ENCODE measurements at places on chromosomes 1 and 21.

DNA sequence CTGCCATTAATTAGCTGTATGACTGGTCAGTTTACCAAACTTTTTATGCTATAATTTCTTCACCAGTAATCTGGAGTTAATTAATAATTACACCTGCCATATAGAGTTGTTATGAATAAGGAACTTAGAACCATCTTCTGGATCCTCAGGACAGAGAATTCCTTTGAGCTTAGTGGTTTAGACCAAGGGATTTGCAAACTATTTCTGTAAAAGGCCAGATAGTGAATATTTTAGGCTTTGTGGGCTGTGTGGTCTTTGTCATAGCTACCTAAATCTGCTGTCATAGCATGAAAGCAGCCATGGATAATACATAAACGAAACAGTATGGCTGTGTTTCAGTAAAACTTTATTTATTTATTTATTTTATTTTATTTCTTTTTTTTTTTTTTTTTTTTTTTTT lies 9.0 kb downstream of the TIMM17A start:
- DNase-seq, result no peak

GRCh38 chr1:214106375-214106774 lies 118.6 kb downstream of the PROX1 start:
- DNase-seq, result no peak

- no peak for DNase-seq
Measured at GRCh38 chr1:110559157-110559556, 40.2 kb upstream of the KCNA10 start.

DNA sequence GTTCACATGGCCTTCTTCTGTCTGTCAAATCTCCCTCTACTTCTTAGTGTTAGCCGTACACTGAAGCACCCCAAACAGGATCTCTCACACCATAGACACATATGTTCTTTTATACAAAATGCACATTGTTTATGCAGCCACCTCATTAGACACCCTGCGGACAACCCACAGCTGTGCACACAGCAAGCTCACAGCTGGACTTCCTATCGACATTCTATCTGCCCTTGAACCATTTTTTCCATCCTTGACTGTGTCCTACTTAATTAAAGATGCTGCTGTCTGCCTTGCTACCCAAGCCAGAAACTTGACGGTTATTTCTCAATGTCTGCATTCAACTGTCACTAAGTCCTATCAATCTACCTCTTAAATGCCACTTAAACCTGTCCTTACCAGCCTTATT lies 3.2 kb upstream of the ZBTB21 start:
- no peak for DNase-seq

DNA sequence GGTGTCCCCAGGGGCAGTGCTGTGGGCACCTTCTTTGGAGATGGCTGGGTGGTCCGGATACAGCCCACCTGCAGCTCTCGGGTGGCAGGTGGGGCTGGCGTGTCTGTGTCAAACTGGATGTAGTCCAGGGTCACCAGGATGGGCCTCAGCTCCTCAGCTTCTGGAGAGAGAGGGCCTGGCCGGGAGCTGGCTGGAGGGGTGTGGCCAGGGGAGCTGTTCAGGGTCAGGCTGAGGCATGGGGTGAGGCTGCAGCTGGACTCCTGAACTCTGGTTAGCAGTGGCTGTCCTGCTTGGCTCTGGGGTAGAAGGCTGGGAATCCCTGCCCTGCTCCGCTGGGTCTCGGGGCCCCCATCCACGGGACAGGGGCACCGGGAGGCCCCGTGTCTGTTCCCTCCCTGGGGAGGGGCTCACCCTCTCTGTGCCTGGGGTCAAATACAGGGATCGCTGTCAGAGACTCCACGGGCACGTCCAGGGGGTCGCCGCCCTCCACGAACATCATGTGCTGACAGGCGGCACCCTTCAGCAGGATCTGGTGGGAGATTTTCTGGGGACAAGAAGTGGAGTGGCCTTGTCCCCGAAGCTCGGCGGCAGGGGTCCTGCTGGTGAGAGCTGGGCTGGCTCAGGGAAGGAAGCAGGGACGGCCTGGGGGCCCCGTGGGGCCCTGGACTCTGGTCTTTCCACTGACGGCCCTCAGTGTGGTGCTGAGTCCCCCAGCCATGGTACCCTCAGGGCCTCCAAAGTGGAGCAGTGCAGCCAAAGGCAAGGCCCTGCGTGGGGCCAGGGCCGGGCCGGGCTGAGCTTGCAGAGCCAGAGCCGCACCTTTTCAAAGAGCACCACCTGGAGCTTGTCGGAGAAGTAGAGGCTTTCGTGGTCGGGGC lies 4.1 kb upstream of the TMEM52 start:
- DNase-seq, result no peak

DNA sequence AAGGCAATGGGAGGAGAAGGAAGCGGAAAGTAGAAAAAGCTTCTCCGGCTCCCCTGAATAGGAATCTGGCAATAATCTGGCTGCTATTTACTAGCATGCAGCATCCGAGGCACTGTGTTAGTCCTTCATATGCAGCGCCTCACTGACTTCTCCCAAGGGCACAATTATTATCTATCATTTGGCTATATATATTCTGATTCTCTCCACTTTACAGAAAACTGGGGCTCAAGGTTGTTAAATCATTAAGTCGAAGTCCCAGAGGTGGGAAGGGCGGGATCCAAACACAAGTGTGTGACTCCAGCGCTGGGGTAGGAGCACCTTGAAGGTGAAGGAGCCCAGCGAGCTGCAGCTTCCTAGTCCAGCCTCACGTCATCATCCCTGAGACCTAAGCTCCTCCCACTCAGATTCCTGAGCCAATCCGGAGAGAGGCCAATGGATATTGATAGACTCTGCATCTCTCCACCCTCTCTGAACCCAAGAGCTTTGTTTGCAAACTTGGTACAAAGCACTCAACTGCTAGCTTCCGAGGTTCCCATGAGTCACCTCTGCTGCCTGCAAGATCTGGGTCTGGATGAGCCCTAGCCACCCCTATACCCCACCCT lies 16.6 kb upstream of the EYA3 start:
- peak; percentile 45 for DNase-seq

DNA sequence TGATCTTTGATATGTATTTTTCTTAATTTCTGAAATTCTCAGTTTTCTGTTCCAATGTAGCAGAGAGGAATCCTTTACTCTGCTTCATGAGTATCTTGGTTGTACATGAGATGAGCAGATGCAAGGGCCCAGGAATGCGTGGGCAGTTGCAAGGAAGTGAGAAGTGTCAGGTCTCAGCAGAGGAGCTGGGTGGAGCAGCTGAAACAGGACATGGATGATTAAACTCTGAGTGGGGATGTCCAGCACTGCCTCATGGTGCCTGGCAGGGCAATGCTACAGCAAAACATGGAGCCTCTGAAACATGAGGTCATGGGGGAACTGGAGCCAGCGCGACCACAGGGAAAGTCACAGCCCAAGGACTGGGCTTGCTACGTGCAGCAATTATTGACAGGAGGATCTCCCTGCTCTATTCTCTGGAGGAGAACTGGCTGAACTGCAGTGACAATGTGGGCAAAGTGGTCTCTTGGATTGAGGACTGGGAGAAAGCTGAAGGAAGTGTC lies 48.4 kb downstream of the COLGALT2 start:
- no peak for DNase-seq

DNA sequence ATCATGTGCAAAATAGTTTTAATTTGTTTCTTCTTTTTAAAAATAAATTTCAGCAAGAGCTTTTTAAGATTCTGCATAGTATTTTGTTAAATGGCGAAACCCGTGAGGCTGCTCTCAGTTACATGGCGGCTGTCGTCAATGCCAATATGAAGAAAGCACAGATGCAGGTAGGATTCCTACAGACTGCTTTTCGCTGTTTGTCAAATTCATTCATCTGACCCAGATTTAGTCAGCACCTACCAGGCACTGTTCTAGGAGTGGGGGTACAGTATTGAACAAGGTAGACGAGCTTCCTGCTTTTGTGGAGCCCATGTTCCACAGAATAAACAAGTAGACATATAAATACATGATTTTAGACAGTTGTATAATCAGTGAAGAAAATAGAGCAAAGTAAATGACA lies 78.1 kb upstream of the KIF1B start:
- DNase-seq, result no peak

GRCh38 chr1:46466477-46467182 lies 23.0 kb upstream of the DMBX1 start:
- DNase-seq, result no peak

- no peak for DNase-seq
Measured at GRCh38 chr1:53186533-53186932, 10.1 kb upstream of the CPT2 start.

DNA sequence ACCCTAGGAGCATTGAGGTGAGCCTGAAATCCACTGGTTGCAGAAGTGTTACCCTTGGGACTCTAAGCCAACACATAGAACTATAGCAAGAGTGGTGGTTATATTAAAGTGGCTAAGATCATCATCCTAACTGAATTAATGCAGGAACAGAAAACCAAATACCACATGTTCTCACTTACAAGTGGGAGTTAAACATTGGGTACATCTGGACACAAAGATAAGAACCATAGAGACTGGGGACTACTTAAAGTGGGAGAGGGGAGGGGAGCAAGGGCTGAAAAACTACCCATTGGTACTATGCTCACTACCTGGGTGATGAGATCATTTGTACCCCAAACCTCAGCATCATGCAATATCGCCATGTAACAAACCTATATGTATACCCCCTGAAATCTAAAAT lies 100.0 kb downstream of the SLC25A24 start:
- no peak for DNase-seq

DNA sequence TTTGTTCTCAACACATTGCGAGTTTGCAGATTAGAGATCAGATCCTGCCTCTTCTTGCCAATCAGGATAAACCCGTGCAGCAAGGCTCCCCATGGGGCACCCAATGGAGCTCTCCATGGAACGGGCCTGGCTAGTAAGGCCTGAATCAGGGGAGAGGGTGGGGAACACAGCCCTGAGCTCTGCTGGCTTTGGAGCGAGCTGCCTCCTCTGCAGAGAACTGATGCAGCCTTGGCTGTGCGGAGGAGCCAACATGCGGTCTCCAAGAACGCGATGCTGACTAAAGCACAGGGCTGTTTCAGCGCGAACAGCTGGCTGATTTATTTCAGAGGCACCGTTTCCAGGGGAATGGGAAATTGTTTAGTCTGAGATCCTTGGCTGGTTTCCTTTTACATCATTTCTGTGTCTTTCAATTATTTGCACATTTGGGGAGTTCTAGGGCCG lies 139.7 kb downstream of the TSEN15 start:
- no peak for DNase-seq

DNA sequence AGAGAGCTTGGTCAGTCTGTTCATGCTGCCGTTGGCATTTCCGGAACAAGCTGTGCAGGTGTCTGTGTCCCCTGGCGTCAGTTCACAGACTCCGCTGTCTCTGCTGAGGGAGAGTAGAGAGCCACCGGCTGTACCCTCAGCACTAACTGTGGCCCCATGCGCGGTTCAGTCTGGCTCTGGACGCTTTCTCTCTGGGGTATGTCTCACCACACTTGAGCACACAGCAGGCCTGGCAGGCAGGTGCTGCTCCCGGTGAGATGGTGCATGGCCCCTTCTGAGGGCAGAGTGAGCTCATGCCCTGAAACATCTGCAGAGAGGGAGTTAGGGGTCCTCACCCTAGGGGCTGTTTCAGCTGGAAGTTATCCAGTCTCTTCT lies 60.0 kb upstream of the TLR5 start:
- DNase-seq, result no peak

DNA sequence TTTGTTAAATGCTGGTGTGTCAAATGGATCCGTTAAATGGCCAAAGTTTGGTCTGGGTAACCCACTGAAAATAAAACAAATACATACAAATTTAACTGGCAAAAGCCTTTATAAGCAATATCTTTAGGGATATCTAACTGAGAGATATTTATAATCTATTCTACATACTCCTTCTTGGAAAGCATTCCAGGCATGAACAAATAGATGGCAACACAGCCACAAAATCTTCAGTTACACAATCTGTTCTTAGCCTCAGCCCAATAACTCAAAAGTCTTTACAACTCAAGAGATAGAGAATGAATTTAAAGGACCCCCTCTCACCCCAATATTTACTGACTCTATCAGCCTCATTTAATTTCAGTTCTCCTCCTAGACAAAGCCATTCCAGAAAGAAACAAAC lies 58.7 kb downstream of the NRDC start:
- no peak for DNase-seq

DNA sequence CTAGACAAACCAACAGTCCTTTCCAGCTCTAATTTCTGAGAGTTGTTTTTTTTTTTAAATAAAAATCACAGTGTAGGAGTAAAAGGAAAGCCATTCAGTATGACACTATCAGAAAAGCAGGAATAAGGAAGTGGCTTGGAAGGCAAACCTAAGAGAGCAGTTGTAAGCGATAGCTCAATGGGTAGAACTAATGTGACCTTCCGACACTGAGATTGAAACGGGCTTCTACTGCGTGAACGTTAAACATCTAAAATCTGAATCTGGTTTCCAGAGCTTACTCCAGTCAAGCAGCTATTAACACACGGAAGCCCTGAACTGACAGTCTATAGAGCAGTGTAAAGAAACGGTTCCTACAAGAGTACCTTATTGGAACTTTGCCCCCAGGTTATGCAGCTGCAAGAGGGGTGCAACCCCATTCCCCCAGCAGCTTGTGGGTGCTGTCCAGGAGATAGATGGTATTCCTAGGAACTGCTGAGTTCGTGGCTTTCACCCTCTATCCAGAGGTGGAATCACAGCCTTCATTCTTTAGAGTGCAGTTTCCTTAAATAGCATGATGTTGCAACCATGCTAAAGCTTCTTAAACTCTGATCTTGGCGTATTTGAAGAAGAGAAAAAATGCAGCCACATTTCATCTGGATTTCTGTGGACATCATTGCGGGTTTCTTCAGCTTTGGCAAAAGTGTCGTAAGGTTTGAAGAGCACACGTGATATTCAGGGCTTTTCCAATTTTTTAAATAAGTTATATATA lies 3.3 kb upstream of the IRF2BP2 start:
- no peak for DNase-seq

GRCh38 chr1:25793585-25794170 lies 6.3 kb upstream of the SELENON start:
- no peak for DNase-seq

DNA sequence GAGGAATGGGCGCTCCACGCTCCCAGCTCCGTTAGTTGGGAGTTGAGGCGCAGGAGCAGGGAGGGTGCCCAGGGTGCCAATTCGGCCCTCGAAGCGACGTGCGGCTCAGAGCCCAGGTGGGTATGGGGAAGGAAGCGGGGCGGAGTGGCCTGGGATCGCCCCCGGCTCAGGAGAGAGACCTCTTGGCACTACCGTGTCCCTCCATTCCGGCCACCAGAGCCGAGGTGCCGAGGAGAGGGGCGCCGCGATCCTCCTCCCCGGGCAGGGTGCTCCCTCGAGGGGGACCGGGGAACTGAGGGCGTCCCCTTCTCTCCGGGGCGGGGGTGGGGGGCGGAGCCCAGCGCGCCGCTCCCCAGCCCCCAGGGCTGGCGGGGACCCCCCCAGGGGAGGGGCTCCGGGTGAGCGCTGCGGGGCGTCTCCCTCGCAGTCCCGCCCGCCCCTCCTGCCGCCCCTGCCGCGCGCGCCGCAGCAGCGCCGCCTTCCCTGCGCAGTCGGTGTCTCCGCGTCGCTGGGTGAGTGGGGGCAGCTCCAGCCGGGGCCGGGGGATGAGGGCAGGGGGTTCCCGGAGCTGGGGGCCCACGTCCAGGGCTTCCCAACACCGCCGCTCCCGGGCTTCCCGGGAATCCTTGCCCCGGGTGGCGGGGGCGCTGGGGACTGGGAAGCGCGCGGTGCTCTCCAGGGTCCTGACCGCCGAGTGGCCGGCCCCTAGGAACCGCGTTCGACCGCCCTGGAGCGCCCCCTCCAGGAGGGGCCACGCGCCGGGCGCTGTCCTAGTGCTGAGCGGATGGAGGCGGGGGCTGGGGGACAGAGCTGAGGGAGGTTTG lies at the start of gene HPCA:
TSS of gene HPCA (plus strand) at position 488 of the 824 bp plus-strand sequence. CDS start 2,408 bp downstream, outside the sequence.
- peak; percentile 46 for DNase-seq

All from endothelial cell of umbilical vein (primary cell).